Panc1 (cell line): ENCODE measurements at places on chromosomes 3 and 15.
A peak's percentile ranks its signal among the peaks of the same experiment; 100 is the strongest.

GRCh38 chr15:64066451-64066850, 20.2 kb upstream of the DAPK2 start:
- no peak for DNase-seq

GRCh38 chr3:96319166-96319565, 495.2 kb upstream of the EPHA6 start:
- no peak for DNase-seq

- DNase-seq: no peak
Observed at GRCh38 chr3:197896421-197896820, 53.6 kb upstream of the RPL35A start.

GRCh38 chr15:70086636-70087035, 11.1 kb downstream of the TLE3 start:
- no peak for DNase-seq

DNA sequence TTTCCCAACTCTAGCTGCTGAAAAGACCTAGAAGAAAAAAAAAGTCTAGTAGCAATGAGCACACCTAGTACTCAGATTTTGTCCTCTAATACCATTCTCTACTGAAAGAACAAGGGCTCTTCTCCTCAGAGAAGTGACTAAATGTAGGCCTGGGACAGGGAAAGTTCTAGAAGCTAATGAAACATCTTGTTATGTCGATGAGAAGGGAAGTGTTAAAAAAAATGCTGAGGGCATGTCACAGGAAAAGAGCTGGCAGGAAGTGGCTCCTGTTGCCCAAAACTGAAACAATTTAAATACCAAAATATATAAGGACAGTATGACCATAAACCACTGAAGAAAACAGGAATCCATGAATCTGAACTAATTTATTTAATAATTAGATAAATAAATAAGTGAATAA, 581.4 kb upstream of the TBL1XR1 start:
- DNase-seq: no peak

DNA sequence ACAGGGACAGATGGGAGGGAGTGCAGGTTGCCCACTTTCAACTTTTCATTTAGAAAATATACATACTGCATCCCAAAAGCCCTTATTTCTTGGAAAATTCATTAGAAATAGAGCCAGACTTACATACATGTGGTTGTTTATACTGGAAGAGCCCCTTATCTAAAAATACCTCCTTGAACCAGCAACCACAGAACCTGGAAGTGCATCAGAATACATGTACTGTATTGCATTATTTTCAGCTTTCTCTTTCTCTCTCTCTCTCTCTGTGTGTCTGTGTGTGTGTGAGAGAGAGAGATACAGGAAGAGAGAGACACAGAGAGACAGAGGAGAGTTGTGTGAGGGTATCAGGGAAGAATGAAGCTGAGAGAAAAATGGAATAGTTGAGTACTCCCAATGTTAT, 29.5 kb upstream of the LSAMP start:
- DNase-seq: no peak

- DNase-seq: no peak
Observed at GRCh38 chr15:60580650-60581376, 101.9 kb upstream of the ICE2 start.

GRCh38 chr3:180332608-180333007, 269.4 kb upstream of the TTC14 start:
- no peak for DNase-seq

DNA sequence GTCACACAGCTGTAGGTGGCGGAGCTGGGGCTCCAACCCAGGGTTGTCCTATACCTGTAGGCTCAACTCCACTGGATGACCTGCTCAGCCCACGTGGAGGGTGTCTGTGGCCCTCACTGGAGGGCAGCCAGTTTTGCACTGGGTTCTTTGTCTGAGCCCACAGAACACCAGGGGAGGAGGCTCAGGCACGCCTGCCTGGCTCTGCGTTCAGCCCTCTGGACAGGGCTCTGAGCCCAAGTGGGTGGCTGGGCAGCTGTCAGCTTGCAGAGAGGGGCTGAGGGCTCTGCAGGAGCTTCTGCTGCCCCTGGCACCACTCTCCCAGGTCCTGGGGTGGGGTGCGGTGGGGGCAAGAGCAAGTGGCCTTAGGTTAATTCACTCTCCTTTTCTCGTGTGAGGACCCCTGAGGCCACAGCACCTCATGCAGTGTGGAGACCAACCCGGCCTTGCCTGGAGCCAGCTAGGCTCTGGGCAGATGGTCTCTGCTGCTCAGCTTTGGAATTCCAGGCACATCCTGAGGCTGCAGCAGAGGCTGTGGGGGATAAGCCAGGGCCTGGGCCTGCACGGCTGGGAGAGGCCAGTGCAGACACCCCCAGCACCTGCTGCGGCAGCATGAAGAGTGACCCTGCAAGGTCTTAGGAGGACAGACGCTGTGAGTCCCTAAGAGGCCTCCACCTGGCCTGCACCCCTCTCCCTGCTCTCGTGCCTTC, 23.5 kb downstream of the DUSP7 start:
- no peak for DNase-seq

DNA sequence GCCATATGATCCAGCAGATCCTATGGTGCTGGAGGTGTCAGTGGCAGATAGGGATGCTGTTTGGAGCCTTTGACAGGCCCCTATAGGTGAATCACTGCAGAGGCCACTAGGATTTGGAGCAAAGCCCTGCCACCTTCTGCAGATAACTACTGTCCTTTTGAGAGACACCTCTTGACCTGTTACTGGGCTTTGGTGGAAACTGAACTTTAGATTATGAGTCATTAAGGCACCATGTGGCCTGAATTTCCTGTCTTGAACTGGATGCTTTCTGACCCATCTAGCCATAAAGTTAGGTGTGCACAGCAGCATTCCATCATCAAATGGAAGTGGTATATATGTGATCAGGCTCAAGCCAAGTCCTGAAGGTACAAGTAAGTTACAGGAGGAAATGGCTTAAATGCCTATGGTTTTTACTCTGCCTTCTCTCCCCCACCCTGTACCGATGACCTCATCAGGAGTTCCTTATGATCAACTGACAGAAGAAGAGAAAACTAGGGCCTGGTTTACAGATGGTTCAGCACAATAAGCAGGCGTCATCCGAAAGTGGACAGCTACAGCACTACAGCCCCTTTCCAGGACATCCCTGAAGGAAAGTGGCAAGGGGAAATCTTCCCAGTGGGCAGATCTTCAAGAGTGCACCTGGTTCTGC, 565.6 kb upstream of the AGTR1 start:
- no peak for DNase-seq

DNA sequence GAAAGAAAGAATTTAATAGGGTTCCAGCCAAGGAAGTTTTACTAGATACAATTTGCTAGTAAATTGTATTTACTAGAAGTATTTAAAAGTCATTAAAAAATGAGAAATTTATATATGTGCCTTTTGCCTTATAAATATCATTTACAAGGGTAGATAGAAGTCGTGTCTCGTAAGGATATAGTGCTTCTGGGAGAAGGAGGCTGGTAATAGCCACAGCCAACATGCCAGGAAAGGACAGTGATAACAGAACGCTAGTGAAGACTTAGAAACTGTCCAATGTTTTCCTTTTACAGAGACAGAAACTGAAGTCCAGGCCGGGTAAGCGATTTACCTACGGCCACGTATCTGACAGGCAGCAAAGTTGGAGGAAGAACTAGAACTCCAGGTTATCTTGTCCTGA, 113.5 kb upstream of the LRRN1 start:
- no peak for DNase-seq

DNA sequence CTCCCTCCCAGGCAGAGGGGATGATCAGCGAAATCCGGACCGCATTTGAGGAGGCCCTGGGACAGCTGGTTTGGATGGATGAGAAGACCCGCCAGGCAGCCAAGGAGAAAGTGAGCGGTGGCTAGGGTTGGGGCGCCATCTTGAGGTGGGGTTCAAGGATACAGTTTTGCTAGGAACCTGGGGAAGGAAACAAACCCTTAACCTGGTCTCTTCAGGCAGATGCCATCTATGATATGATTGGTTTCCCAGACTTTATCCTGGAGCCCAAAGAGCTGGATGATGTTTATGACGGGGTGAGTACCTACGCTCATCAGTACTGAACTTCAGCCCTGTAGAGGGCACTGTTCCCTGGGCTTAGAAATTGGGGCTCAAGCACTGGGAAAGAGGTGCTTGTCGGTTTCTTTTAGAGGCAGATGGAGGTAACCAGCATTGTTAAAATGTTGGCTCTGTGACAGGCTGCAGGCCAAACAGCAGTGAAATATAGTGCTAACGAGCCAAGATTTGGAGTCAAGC, 9.6 kb upstream of the PSMD2 start:
- DNase-seq: peak; percentile 43

GRCh38 chr3:160583451-160583850, 18.1 kb upstream of the KPNA4 start:
- no peak for DNase-seq

DNA sequence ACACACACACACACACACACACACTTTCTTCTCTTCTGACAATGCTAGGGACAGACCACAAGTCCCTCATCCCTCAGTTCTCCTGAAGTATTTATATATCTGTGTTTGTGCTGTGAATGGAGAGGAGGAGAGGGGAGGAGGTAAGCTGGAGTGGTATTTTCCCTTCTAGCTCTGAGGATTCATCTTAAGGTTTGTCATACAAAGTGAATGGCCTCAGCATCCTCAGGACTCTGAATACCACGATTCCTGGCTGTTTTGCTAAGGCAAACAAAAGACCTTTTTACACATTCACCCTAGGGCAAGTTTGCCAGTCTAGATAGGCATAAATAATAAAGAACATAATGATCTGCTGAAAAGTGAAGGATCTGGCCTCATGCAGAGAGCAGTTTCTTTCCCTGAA, 65.7 kb upstream of the CHMP2B start:
- DNase-seq: no peak

DNA sequence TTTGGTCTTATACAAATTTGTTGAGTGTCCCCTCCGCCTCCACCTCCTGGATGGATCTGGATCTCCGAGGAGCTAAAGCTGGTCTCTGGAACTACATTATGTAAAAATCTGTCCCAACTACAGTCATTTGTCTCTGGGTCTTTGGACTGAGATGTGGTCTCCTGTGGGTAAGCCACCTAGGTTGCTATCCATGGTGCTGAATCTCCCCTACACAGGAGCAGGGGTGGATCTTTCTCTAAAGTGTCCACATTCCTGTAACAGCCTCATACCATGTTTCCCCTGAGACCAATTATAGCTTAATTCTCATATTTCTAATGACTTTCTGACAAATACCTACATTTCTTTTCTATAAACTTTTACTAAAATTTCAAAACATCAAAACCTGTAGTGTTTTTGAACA, 625.8 kb downstream of the TAFA4 start:
- DNase-seq: no peak

- no peak for DNase-seq
Observed at GRCh38 chr3:15298504-15298903, 33.9 kb downstream of the SH3BP5 start.

DNA sequence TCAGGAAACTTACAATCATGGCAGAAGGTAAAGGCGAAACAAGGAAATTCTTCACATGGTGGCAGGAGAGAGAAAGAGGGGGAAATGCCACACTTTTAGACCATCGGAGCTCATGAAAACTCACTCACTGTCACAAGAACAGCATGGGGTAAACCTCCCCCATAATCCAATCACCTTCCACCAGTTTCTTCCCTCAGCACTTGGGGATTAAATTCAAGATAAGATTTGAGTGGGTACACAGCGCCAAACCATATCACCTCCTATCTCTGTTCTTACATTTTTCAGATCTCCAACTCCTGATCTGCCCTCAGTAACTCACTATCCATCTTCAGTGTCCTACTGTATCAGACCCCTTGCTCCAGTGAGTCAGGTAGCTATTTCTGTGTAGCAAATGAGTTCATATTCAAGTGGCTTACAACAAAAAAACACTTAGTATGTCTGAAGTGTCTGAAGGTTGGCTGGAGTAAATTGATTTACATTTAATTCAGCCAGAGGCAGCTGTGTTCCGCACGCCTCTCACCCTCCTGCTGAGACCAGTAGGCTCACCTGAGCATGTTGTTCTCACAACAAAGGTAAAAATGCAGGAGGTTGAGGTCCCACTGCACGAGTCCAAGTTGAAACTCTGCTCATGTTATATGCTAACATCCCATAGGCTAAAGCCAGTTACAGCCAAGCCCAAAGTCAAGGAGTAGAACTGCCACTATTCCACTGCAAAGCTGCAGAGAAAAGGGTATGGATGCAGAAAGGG, 180.7 kb upstream of the LMCD1 start:
- DNase-seq: no peak

DNA sequence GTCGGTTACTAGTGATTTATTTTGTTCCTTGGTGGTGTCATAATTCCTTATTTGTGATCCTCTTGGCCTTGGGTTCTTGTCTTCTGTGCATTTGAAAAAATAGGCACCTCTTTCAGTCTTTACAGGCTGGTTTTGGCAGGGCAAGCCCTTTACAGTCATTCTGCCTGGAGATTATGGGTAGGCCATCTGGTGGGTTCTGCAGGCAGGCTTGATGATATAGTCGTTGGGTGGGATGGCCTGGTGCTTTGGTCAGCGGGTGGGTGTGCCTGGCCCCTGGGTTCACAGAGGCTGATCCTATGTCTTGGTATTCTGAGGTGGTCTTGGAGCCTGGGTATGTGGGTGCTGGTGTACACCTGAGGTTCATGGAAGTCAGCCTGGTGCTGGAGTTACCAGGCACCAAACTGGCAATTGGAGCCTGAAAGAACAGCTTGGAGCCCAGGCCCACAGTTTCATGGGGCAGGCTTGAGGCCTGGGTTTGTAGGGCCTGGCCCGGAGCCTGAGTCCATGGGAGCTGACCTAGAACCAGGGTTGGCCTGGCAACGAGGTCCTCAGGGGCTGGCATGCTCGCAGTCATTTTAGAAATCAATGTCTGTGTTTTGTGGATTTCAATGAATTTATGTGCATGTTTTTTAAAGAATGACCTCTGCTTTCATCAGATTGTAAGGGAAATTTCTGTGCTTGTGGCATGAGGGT, 63.3 kb downstream of the DOCK3 start:
- no peak for DNase-seq

GRCh38 chr3:106067711-106068110, 198.9 kb upstream of the CBLB start:
- no peak for DNase-seq

GRCh38 chr3:126522363-126522788, 1.6 kb upstream of the CHST13 start:
- DNase-seq: peak; percentile 25

DNA sequence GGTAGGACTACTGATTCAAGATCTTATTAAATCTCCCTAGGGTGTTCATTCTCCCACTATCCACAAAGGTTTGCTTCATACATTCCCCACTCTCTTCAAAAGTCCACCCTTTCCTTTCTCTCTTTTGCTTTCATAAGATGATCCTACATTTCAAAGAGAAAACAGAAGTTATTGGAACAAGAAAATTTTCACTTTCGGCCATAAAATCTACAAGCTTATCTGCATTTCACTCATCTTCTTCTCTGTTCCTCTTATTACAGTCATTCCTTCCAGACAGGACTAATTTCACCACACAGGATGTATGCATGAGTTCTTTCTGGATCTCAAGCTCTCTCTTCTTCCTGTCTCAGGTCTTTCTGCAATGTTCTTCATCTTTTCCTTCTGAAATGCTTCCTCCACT, 238.7 kb downstream of the ISL2 start:
- no peak for DNase-seq

DNA sequence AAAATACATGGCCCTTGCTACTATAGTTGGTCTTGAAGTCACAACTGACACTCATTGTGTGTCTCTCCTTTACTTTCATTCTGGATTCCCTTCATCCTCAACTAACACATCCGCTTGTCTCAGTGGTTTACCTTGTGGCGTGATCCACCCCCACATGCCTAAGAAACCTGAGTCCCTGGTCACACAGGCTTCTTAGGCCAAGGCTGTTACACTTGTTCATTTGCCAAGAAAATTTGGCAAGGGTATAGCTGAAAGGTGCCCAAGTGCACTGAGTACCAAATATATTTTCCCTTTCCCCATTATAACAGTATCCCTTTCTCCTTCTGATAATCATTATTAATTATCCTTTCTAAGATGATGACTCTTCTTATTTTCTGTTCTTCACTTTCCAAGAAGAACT, 207.6 kb upstream of the STAC start:
- no peak for DNase-seq
